NCI-H82 (cell line): ENCODE measurements at places on chromosomes 16 and 17.

DNA sequence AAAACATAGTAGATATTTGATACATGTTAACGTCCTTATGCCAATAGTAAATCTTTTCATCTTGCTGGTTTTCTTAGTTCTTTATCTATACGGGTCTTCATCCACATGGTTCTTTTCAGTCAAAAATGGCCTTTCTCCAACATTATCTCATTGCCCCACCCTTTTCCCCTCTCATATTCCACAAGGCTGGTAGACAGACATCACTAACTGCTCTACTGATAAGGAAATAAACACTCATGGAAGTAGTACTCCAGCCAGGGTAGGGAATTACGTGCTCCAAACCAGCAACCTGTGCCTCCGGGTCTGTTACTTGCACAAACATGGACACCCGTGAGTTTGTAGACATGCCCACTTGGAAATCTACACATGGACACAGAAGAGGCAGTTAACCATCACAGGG lies 141.4 kb downstream of the XYLT1 start:
- DNase-seq, result no peak

DNA sequence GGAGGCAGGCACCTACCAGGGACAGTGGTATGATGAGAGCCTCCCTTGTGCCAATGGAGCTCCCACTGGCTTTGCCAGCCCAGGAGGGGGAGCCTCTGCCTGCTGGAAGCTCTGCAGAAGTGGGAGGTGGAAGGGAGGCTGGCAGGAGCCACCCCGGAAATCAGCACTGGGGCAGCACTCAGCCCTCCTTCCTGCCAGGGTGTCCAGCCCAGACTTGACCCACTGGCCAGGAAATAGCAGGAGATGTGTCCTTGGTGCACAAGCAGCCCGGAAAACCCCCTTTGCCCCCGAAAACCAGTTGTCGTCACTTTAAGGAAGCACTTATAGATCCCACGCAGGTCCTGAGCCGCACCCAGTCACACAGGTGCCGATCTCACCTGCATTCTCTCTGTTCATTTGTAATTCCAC lies 49.3 kb upstream of the CACNG4 start:
- DNase-seq, result peak; percentile 29

GRCh38 chr17:79306424-79307318 lies 232.0 kb downstream of the ENGASE start:
- no peak for DNase-seq

- peak; percentile 23 for DNase-seq
Observed at GRCh38 chr17:38893607-38894006, 23.7 kb downstream of the LASP1 start.

DNA sequence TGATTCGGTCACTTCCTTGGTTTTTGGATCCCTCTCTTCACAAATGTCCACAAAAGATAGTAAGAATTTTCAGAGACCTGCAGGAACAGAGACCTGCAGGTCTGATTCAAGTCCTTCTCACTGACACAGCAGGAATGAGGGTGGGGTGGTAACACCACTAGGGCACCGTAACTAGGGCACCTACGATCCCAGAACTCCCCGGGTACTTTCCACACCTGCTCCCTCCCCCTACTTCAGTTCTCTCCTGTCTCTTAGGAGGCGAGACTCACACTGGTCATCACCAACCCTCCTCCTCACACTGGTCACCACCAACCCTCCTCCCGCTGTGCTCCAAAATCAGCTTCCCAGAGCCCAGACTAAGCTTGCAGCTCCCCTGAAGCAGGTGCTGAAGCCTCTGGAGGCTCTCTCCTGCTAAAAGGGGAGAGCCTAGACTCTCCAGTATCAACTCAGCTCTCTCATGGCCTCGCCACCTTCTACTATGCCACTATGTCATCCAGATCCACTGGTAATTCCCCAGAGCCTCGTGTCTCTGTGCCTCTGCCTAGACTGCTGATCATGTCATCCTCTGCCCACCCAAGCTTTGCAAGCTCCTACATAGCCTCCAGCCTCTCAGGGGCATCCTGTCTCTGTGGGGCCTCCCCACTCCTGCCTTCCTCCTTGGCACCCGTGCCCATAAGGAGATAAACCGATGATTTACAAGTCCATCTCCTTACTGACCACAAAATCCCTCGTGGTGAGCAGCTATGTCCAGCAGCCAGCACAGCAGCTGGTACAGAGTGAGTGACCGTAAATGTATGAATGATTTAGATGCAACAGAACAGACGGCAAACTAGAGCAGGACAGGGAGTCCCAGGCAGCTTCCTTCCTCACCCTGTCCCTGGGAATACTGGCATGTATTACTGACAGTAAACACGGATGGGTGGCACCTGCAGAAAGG lies 63.4 kb upstream of the GSG1L start:
- DNase-seq, result no peak

DNA sequence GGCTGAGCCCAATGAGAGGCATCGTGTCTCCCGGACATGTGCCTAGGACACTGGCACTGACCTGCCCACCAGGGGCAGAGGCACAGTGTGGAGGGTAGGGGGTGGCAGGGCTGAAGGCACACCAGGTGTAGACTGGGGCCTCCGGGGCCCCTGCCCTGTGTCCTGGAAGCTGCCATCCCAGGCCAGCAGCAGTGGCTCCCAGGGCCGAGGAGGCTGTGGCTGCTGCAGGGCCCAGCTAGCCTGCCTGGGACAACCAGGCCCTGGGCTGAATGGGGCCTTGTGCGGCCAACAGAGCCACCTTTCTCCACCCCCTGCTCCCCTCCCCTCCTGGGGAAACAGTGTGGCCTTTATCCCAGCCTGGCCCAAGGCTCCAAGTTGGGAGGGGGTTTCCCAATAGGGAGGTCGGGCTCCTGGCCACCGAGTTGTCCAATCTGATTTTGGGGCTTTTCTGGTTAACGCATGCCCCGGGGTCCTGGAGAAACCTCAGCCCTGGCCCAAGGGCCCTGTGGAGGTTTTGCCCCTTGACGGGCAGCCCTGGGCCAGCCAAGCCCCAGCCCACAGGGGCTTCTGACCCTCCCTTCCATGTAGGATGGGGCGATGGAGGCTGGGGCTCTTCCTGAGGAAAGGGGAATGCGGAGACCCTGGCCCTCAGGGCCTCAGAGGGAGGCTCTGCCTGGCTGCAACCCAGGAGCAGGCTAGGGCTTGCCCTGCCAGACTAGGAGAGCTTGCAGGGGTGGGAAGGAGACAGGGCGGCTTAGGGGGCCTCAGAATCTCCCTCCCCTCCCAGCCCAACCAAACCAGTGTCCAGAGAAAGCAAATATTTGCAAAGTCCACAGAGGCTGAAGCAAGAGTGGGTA lies 4.2 kb downstream of the MTSS2 start:
- DNase-seq, result no peak

DNA sequence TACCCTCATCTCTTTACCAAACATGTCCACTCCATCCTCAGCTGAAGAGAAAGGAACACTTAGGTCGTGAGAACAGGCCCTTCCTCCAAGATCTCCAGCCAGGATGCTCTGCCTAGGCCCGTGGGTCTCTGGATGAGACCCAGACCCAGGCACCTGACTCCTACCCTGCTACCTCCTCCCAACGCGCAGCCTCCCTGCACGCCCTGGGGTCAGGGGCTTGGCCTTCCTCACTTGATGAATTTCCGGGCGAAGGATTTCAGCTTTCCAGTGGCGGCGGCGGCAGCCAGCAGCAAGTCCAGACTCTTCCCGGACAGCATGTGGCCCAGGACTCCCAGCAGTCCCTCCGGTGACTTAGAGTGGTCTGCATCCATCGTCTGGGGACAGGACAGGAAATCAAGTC lies 13.4 kb downstream of the CSF3 start:
- DNase-seq, result no peak

DNA sequence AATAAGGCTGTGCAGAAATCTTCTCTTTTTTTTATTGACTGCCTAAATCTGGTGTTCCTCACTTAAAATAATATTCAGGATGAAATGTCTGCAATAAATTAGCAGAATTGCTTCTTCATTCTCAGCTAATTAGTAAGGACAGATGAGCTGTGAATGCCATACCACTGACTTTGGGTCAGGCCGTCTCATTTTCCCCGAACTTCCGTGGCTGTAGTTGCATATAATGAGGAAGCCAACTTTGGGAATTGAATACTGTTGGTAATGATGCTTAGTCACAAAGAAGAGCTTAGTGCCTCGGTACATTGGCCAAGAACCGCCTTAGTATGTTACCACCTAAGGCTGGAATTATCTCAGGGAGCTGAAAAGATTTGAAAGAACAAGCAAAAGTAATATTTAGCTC lies 47.6 kb downstream of the NUP93 start:
- no peak for DNase-seq

DNA sequence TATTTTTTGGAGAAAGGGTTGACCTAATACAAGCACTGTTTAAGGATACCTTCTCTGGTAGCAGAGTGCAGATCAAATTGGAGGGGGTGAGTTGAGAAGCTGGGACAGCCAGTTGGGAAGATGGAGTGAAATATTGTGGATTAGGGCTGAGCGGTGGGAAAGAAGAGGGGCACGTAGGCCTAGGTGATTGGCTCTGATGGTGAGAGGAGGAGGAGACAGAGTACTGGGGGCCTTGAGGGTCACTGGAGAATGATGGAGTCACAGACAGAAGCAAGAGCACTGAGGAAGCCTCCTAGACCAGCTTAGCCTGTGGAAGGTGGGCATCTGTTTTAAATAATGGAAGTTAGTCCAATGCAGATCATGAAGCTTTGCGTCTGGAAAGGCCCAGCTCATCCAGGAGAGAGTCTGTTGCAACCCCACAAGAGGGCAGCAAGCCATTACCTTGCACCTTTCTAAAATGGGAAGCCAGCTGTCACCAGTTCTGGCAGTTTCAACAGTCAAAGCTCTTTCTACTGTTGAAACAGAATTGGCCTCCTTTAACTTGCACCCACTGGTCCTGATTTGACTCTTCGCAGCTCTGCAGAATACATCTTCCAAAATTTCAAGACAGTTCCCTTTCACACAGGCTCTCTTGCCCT lies 11.8 kb downstream of the SLC9A5 start:
- peak; percentile 70 for DNase-seq

DNA sequence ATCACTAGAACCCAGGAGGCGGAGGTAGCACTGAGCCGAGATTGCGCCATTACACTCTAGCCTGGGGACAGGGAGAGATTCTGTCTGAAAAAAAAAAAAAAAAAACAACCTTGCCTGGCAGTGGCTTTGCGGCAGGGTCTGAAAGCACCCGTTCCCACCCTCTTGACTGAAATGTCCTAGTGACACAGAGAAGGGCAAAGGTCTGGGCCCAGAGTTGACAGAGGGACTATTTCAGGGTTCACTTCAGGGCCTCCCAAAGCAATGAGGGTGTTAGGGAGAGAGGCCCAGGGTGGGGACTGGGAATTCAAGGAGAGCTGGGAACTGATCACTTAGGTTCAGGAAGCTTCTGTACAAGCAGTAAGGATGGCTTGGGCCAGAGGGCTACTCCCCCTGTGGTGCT lies 13.8 kb upstream of the CDRT15L2 start:
- DNase-seq, result no peak

GRCh38 chr16:88815901-88816589 lies 4.3 kb upstream of the APRT start:
- DNase-seq, result peak; percentile 65

GRCh38 chr17:32120716-32121115 lies 21.6 kb upstream of the RHOT1 start:
- DNase-seq, result no peak

- DNase-seq, result no peak
Observed at GRCh38 chr17:27578718-27579085, 52.3 kb upstream of the LGALS9 start.

DNA sequence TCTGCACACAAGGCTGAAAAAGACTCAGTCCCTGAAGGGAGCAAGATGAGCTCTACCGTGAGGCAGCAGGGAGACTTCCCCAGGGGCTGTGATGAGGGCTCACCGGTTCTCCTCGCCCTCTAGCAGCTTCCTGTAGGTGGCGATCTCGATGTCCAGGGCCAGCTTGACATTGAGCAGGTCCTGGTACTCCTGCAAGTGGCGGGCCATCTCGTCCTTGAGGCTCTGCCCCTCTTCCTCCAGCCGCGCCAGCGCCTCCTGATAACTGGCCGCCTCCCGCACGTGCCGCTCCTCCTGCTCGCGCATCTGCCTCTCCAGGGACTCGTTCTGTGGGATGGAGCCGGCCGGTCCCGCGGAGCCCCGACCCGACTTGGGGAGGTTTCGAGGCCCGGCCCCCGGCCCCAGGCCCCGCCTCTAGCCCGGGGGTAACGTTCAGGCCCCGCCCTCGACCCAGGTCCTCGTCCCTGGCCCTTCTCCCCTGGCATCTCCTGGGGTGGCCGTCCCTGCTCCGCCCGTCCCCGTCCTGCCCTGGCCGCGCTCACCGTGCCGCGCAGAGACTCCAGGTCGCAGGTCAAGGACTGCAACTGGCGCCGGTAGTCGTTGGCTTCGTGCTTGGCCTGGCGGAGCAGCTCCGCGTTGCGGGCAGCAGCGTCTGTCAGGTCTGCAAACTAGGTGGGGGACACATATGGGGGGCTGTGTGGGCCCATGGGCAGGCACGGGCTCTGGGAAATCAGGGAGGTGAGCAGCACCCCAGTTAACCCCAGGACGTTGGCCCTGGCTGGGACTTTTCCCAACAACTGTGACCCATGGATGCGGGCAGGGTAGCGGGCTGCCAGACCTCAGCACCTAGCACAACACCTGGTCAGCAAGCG lies 3.9 kb downstream of the GFAP start:
- peak; percentile 67 for DNase-seq

DNA sequence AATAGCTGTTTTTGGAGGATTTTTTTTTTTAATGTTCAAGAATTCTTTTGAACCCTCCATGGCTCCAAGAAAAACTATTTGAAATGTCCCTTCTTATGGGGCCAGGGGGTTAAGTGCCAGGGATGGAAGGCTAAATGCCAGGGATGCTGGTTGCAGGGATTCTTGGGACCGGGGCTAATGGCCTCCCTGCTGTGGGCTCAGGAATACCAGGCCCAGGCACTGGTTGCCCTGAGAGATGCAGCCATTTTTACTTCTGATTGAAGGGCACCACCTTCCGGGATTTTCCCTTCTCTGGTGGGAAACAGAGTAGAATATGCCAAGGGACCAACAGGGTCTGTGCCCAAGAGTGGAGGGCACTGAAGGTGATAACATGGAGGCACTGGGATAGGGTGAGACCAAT lies 10.9 kb upstream of the KAT7 start:
- no peak for DNase-seq

DNA sequence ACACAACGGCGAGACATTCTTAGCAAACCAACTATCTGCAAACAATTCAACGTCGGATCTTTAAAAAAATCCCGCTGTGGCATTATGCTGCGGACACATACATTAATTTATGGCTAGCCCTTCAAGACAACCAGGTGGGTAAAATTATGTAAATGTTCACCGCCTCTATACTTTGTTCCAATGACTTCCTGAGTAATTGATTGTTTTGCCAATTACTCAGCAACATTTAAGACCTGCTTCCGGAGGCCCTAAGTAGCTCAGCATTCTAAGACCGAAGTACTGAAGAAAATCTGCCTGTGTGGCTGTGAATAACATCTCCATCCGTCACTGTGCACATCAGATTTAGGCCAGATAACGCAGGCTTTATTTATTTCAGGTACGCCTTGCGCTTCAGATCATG lies 23.3 kb downstream of the QPRT start:
- DNase-seq, result peak; percentile 10
